ENCODE measurements at places on chromosomes 7 and 10. TPM values are rescaled to one million over a fixed set of nuclear protein-coding genes. Genes with fewer than 3 reads are reported as not detected.

GRCh38 chr7:156988343-156989185, 21.9 kb downstream of the MNX1 start:
- DNase-seq, result no peak
- H3K4me1 ChIP-seq, result no peaks in the 10 kb centered on the region
- H3K4me3 ChIP-seq, result no peak overlapping the region

- no peak overlapping the region for H3K27ac ChIP-seq
- no peak overlapping the region for H3K4me3 ChIP-seq
- H3K4me1 ChIP-seq, result no peaks in the 10 kb centered on the region
- no peak for DNase-seq
- H3K36me3 ChIP-seq, result no peaks in the 10 kb centered on the region
- H3K27me3 ChIP-seq, result no peaks in the 10 kb centered on the region
Measured at GRCh38 chr7:105336009-105336408, 52.7 kb downstream of the SRPK2 start.

Gene HOXA1
- total RNA-seq, result 4.1 TPM

Gene HOXA13
- total RNA-seq, result not detected

DNA sequence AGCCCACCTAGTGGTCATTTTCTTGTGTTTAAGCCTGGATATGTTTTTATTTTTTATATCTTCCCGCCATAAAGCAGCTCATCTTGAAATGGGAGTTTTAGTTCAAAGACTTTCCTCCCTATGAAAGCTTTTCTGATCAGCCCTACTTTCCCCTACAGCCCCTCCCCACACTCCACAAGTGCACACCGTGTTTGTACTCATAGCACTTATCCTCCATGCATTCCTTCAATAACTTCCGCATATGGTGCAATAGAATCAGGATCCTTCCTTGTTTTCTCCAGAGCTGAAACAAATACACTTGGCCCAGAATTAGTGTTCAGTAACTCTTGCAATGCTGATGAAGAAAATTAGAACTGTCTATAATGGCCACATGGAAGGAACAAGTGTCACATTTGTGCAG, 235.9 kb downstream of the KCNMA1 start:
- H3K27me3 ChIP-seq, result peaks cover 10% of the 10 kb centered on the region
- no peaks in the 10 kb centered on the region for H3K36me3 ChIP-seq
- no peak overlapping the region for H3K4me3 ChIP-seq
- no peaks in the 10 kb centered on the region for H3K4me1 ChIP-seq
- DNase-seq, result no peak

GRCh38 chr7:40306596-40306995, 171.8 kb downstream of the SUGCT start:
- no peaks in the 10 kb centered on the region for H3K4me1 ChIP-seq
- H3K36me3 ChIP-seq, result no peaks in the 10 kb centered on the region
- no peak overlapping the region for H3K27ac ChIP-seq
- no peak for DNase-seq

- DNase-seq, result no peak
- H3K27ac ChIP-seq, result no peak overlapping the region
- no peaks in the 10 kb centered on the region for H3K27me3 ChIP-seq
- no peak overlapping the region for H3K4me3 ChIP-seq
Measured at GRCh38 chr10:11601670-11602069, 9.8 kb downstream of the USP6NL start.

Gene BTBD16
- not detected for total RNA-seq
